Esophagus squamous epithelium (tissue), 5 donors: ENCODE measurements at places on chromosomes 6 and 20. TPM values are rescaled to one million over a fixed set of nuclear protein-coding genes. Genes with fewer than 3 reads are reported as not detected.
A peak's percentile ranks its signal among the peaks of the same experiment; 100 is the strongest.

The ATP9A gene
- total RNA-seq: 19.3 TPM

DNA sequence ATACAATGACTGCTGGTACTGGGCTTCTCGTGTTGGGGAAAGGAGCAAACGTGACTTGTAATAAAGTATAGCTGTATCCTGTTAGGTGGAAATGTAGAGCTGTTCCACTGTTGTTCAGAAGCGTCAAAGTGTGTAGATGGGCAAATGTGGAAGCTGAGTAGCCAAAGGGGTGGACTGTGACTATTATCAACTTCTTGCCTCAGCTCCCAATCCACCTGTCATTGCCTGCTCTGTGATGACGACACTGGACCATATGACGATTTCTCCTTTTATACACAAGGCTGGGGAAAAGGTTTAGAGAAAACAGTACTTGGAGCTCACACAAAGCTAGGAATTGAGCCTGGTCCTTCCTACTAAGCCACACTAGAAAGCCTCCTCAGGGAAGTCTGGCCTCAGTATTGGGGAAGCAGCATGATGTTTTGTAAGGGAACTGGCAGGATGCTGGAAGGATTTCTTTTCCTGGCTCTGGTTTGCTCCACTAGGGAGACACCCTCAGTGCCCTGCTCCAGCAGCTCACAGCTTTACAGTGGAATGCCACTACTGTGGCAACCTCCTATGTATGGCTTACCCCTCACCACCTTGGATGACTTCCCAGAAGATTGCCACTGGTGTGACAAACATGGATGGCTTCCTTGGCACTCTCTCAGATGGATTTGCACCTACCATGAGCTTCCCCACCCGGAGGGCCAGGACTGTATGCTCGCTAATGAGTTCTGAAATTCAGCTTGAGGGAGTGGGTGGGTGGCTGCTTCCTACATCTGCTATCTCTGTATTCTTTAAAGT is 20.0 kb downstream of the CD164 start:
- H3K27me3 ChIP-seq: no peaks in the 10 kb centered on the region
- H3K27ac ChIP-seq: no peak overlapping the region
- DNase-seq: no peak
- no peaks in the 10 kb centered on the region for H3K36me3 ChIP-seq

GRCh38 chr20:61833807-61834610 is 231.7 kb downstream of the TAF4 start:
- H3K4me1 ChIP-seq: no peaks in the 10 kb centered on the region
- no peaks in the 10 kb centered on the region for H3K27me3 ChIP-seq
- H3K36me3 ChIP-seq: no peaks in the 10 kb centered on the region
- H3K27ac ChIP-seq: no peak overlapping the region
- H3K4me3 ChIP-seq: no peak overlapping the region
- no peak for DNase-seq

GRCh38 chr6:82711105-82711827 is 347.6 kb downstream of the TPBG start:
- no peaks in the 10 kb centered on the region for H3K27me3 ChIP-seq
- no peaks in the 10 kb centered on the region for H3K4me1 ChIP-seq
- DNase-seq: no peak
- H3K36me3 ChIP-seq: no peaks in the 10 kb centered on the region

The ARMC12 gene
- 0.26 TPM for total RNA-seq

DNA sequence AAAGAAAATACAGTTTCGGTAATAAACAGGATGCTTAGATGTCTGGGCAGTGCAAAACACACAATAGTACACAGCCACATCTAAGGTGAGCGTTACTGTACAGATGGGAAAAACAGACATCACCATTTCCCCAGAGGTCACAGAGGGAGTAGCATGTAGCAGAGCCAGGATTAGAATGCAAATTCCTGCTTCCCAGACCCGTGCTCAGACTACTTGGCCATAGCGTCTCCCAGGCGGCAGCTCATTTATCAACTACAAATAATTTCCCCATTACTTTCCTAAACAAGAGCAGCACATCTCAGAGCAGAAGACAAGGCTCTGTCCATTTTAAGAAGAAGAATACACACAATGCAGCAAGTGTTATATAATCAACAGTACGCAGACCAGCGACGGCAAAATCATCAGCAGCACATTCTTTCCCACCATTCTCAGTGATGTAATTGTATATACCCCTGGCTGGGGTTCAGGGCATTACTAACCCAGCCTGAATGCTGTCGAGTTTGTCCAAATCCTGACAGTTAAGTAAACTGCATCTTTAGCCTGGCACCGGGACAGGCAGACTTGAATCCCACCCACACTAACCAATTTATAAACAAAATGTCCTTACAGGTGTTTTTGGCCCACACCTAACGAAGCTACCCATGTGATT is 61.9 kb downstream of the CNKSR3 start:
- H3K27me3 ChIP-seq: no peaks in the 10 kb centered on the region
- no peak for DNase-seq
- peak overlapping the region; percentile 43 for H3K27ac ChIP-seq
- H3K36me3 ChIP-seq: peaks cover 19% of the 10 kb centered on the region

The PPP1R16B gene
- total RNA-seq: 4.4 TPM

DNA sequence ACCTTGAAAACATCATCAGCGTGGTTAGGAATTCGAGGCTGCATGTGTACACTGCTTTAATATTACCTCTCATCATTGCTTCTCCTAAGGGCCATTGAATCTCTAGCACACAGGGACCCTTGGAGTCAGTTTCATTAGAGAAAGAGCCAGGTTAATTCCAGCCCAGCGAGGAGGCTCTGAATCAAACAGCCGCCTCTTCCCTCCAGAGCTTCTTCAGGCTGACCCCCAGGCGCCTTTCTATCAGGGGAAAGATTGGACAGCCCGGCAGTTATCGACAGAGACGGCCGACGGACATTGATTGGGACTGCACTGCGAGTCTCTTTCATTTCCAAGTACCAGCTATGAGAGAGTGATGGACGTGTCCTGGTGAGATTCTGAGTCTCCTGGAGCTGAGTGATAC is 159.2 kb downstream of the ANKRD60 start:
- no peaks in the 10 kb centered on the region for H3K4me1 ChIP-seq

- H3K4me3 ChIP-seq: no peak overlapping the region
- no peaks in the 10 kb centered on the region for H3K36me3 ChIP-seq
- H3K27ac ChIP-seq: no peak overlapping the region
Measured at GRCh38 chr6:1079525-1079924, 232.4 kb upstream of the FOXQ1 start.

DNA sequence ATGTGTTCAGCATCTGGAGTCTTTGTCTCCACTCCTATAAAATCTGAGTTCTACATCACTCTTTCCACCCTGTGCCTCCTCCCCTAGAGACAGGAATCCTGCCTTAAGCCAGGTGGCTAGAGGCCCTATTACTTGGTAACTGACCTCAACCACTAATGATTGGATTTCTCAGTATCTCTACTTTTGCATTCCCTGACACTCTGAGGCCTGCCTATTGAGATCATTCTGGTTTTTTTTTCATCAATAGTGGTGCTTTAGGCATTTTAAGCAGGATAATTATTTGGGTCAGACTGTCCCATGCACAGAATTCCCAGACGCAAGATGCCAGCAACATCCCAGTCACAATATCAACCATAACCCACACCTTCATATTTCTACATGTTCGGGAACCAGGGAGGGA is 3.9 kb upstream of the GCM1 start:
- H3K27me3 ChIP-seq: no peaks in the 10 kb centered on the region
- no peak overlapping the region for H3K27ac ChIP-seq
- no peak for DNase-seq
- H3K36me3 ChIP-seq: no peaks in the 10 kb centered on the region

- no peak overlapping the region for H3K4me3 ChIP-seq
- no peaks in the 10 kb centered on the region for H3K27me3 ChIP-seq
- H3K4me1 ChIP-seq: no peaks in the 10 kb centered on the region
Measured at GRCh38 chr6:21325201-21325856, 268.2 kb upstream of the SOX4 start.

GRCh38 chr20:39474879-39475278 is 512.7 kb downstream of the DHX35 start:
- H3K27ac ChIP-seq: no peak overlapping the region
- no peaks in the 10 kb centered on the region for H3K27me3 ChIP-seq
- no peak overlapping the region for H3K4me3 ChIP-seq
- no peaks in the 10 kb centered on the region for H3K4me1 ChIP-seq
- no peak for DNase-seq

DNA sequence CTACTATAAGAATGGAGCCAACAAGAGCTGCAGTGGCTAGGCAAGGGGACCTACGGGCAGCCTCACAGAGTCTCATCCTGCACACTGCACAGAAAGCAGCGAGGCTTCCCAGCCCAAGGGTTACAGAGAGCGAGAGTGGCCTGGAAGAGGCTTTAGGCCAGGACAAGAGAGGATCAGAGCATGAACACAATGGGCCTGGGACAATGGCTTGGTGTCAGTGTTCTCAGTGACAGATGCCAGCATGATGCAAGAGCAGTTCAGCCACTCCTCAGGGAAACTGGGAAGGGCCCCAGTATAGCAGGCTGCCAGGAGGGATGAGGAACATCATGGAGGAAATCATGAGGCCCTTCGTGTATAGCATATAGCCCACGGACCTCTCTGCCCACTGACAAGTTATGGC is 108.0 kb downstream of the NUS1 start:
- H3K36me3 ChIP-seq: no peaks in the 10 kb centered on the region
- H3K27ac ChIP-seq: no peak overlapping the region
- H3K4me1 ChIP-seq: no peaks in the 10 kb centered on the region
- DNase-seq: no peak
- no peak overlapping the region for H3K4me3 ChIP-seq

The RSPH4A gene
- 0.09 TPM for total RNA-seq

The KCNK16 gene
- not detected for total RNA-seq

GRCh38 chr6:141347086-141347485 is 785.6 kb upstream of the GJE1 start:
- no peak for DNase-seq
- H3K4me1 ChIP-seq: no peaks in the 10 kb centered on the region
